ENCODE measurements at places on chromosomes 5 and 9. TPM values are rescaled to one million over a fixed set of nuclear protein-coding genes. Genes with fewer than 3 reads are reported as not detected.

The LRRC19 gene
- not detected for total RNA-seq

The SPATA9 gene
- total RNA-seq, result not detected

The GRPEL2 gene
- total RNA-seq, result 4.9 TPM

The AGXT2 gene
- not detected for total RNA-seq

The FGFR4 gene
- total RNA-seq, result 25.5 TPM

Data from A549 treated with ZK216348 at 1 μM for 4 hours (cell line).